ENCODE measurements at places on chromosomes 5 and 9.

- no peak for DNase-seq
These were observed 52.4 kb downstream of the GALNT10 start for GRCh38 chr5:154242964-154243376.

GRCh38 chr5:32094691-32095090, 79.4 kb downstream of the GOLPH3 start:
- no peak for DNase-seq

DNA sequence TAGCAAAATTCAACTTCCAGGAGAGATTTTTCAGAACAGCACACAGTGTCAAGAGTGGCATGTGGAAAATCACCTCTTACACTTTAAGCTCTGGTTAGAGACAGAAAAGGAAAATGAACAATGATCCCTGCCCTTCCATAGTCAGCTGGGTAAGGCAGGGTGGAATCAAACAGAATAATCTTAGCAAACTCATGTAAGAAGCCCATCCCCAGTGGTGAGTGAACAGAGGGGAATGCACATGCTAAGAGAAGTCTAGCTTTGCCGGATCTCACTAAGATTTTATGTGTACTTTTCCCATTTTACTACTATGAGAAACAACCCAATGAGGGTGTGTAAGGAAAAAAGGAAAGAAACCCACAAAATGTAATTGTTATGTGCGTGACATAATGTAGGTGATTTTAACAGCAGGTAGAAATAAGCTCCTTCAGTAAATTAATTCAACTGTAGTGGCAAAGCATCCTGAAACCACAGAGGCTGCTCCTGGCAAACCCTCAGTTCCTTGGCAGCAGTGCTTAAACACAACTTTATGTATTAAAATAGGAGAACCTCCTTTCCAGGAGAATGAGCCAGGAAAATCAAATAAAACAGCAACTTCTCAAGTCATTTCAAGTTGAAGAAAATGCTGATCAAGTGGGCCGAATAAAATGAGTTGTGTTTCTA, 366.0 kb upstream of the TRPC7 start:
- DNase-seq: peak; percentile 47

GRCh38 chr5:40235471-40236400, 444.0 kb upstream of the PTGER4 start:
- no peak for DNase-seq

DNA sequence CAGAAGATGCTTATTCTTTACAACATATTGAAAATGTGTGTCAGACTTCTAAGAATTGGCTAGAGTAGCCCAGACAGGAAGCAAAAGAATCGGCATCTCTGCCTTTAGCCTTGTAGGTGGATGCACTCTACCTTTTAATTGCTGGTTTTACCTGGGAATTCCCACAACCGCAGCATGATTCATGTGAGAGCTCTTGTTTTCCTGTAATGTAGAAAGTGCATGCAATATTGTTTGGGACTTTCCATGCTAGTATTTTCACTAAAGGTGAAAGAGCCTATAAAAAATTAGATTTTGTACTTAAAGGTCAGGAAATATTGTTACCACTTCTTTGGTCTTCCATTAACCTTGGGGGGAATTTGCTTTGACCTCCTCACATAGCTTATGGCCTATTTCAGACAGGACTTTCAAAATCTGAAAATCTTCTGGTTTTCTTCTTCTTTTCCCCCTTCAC, 89.8 kb downstream of the NTRK2 start:
- no peak for DNase-seq

DNA sequence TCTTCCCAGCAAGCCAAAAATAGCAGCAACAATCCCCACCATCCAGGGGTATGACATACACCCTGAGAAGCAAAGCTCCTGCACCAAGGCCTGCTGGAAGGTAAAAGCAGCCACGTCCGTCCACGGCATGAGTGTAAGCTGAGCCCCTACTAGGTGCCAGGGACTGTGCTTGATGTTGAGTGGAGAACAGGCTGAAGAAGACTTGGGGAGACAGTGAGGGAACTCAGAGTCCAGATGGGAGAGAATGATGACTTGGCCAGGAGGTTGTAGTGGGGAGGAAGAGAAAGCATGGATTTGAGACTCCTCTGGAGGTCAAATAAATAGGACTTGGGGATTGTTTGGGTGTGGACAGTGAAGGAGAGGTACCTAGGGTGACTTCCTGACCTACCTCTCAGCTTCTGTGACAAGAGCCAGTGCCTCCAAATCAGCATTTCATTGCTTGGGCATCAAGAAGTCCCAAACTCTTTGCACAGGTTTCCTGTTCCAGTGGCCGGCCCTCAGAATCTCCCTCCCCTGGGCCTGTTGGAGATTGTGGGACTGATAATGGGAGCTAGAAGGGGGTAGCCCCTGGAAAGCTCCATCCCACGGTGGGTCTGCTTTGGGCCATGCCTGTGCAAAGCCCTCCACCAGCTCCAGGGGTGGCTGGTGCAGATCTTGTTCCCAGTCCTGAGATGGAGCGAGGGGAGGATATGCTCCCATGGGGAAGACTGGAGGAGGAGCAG, 58.3 kb upstream of the ADAMTS2 start:
- DNase-seq: no peak

GRCh38 chr9:125747765-125748445, 732 bp downstream of the PBX3 start:
- peak; percentile 58 for DNase-seq
